ENCODE measurements at places on chromosomes 16 and 17. TPM values are rescaled to one million over a fixed set of nuclear protein-coding genes. Genes with fewer than 3 reads are reported as not detected.

- DNase-seq: no peak
These were observed 1396.2 kb downstream of the CDH8 start for GRCh38 chr16:60640038-60640437.

- DNase-seq: peak; percentile 76
These were observed 28.4 kb downstream of the CDH13 start for GRCh38 chr16:82655072-82655714.

DNA sequence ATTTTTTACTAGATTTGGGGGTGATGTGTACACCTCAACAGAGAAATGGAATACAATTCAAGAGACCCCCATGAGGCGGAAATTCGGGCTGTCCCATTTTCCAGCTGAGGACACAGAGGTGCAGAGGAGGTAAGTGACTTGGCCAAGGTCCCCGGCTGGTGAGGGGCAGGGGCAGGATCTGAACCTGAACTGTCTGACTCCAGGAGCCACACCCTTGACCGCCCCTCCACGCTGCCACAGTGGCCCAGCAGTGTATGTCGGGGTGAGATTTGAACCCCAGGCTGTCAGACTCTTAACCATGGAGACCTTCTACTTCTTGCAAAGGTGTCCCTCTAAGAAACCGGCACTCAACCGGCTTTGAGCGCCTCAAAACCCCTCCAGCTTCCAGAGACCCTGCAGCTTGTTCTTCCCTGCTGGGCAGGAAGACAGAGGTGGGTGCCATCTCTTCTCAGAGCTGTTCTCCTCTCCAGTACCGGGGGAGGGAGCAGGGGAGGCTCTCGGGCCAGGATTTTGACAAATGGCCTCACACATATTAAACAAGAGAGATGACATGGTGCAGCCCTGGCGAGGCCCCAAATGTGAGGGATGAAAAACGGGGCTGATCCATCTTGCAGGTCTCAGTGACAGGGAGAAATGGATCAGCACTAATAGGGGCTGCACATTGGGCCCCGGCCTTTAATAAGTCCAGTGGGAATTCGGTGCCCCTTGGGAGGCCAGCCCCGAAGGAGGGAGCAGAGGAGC is 222.3 kb downstream of the GSG1L start:
- DNase-seq: no peak

DNA sequence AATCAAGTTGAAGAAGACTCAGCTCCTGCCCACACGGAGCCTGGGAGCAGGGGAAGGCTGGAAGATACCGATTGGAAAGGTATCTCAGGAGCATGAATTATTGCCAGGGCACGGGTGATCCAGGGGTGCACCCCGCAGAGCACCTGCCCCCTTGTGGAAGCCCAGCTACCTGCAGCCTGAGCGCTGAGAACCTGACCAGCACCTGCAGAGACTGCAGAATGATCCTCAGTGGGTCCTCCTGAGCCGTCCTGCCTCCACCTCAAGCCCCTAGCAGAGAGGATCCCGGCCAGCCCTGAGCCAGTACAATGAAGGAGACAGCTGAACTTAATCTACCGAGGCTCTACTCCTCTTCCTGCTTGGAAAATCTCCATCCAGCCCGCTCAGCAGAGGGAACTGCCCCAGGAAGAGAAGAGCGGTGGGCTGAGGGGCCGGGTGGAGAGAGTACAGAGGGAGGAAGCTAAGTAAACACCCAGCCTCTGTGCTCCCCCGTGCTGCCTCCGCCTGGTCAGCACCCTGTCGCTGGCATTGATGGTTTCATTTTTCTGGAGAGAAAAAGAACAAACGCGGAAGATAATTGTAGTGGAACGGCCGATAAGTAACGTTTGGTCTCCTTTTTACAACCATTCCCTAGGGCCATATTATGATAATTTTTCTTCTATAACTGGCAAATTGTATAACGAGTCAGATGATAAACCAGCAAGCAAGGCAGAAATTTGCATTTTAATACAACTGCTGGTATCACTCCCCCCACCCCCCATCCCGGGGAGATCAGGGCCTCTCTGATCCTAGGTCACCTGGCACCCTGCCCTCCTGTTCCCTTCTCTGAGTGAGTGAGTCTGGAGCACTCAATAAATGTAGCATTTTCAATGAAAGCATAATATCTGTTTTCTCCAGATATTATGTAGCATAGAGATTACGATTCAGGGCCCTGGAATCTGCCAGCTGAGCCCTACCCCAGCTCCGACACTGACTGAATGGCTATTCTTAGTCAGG is 204.5 kb upstream of the RPL38 start:
- peak; percentile 59 for DNase-seq

GRCh38 chr17:75082683-75083082 is 5.1 kb upstream of the SLC16A5 start:
- no peak for DNase-seq

The CHST4 gene
- total RNA-seq: not detected

The SEPTIN1 gene
- total RNA-seq: 147 TPM
